ENCODE measurements at places on chromosomes 4 and X. TPM values are rescaled to one million over a fixed set of nuclear protein-coding genes. Genes with fewer than 3 reads are reported as not detected.
A peak's percentile ranks its signal among the peaks of the same experiment; 100 is the strongest.

Gene DNAAF6
- total RNA-seq: not detected

Gene IL2RG
- total RNA-seq: 148 TPM

Gene ETDB
- total RNA-seq: not detected

Gene MAGEC1
- total RNA-seq: not detected

Gene MAB21L2
- not detected for total RNA-seq

Gene DRP2
- total RNA-seq: 0.41 TPM

Gene FABP2
- total RNA-seq: not detected

Gene CHRDL1
- not detected for total RNA-seq

Gene CYP2U1
- 1.8 TPM for total RNA-seq

Gene KLB
- not detected for total RNA-seq

Gene CT83
- not detected for total RNA-seq

DNA sequence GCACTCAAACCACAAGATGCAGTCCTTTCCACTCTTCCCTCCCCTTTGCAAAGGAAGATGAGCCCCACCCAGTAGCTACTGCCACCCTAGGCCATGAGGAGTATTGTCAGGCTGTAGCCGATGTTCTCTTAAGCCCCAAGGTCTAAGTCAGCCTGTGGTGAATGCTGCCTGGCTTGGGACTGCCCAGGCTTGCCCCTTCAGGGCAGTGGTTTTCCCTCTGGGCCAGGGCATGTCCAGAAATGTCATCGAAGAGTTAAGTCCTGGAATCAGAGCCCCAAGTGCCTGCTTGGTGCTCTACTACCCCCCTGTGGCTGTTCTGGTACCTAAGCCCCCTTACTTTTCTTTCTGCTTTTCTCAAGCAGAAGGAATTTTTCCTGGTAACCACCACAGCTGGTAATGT, 11.8 kb upstream of the PGK1 start:
- peak; percentile 24 for DNase-seq

DNA sequence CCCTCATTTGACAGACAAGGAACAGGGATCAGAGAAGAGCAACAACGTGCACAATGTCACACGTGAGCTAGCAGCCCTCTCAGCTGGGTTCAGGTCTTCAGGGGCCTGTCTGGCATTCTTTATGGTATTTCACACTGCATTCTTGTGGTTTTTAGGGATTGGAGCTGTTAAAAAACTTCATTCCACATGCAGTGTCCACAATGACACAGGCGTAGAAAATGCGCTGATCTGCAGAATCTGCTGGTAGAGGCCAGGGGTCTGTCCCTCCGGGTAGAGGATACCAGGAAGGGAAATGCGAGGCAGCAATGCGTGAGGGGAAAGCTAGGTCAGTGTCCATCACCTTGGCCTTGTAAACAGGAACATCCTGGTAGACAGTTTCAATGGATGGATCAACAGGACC, 36.6 kb downstream of the MAP7D3 start:
- no peak for DNase-seq

DNA sequence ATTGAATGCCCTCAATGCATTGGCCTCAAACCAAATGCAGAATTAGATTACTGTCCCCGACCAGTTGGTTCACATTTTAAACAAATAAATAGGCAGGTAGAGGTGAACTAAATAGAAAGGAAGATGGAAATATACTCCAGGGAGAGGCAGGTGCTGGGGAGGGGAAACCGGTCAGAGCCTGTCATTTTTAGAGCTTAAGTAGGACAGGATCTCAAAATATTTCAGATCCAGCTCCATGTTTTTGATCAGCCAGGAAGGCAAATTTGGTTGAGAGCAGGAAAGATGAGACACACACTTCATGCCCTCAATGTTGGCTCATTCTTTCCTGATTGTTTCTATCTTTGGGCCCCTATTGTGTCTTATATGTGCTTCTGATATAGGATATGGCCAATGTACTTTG, 206.7 kb downstream of the SHROOM3 start:
- no peak for DNase-seq

GRCh38 chrX:103729015-103729414, 18.3 kb downstream of the TMEM31 start:
- DNase-seq: no peak

DNA sequence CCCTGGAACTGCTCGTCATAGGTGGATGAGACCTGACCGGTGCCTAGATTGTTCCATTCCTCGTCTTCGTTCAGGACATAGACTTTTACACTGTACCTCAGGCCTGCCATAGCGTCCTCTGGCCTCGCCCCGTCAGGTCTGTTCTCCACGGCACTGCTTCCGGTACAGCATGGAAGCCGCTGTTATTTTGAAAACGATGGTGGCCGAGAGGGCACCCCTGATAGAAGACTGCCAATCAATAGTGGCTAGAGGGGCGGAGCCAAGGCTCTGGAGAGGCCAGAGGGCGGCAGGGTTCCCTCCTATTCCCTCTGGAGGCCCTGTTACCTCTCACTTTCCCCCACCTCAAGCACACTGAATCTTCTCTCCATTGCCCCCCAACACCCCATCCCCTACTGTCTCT, at the start of gene PPP4R3C:
Gene PPP4R3C, minus strand, starts transcription at position 155 of the 400 bp plus-strand sequence. Its CDS starts 45 bp downstream, at position 110.
- DNase-seq: no peak

GRCh38 chrX:55119712-55120111, 30.9 kb downstream of the PAGE2 start:
- no peak for DNase-seq

DNA sequence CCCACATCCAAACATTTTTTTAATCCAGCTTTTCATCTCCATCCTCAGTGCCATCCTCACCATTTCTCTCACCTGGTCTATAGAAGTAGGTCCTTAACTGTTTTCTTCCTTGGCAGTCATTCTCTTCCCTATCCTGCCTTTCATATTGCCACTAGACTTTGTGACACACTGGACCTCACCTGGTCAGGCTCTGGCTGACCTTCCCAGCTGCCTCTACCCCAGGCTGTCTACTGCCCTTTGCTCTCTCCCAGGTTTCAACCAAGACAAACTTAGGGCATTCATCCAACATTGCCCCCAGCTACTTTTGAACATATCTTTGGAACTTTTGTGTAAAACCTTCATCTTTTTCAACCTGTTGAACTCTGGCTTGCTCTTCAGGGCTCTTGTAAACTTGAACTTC, 39.8 kb downstream of the TRAPPC11 start:
- DNase-seq: no peak

DNA sequence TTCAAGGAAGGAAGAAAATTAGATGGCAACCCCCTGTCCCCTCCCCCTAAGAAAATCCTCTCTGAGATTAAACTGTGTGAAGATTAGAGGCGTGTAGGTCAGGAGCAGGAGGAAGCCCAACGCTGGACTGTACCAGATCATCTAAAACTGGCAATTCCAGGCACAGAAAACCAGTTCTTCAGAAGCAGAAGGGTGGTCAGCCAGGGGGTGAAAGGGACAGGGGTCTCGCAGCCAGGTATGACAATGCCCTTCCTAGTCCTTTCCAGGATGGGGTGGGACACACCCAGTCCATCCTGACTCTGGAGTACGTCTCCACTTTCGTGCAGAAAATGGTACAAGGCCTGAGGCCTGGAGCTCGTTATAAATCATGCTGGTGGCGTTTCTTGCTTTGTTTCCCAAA, 3.3 kb upstream of the RHOH start:
- DNase-seq: no peak

DNA sequence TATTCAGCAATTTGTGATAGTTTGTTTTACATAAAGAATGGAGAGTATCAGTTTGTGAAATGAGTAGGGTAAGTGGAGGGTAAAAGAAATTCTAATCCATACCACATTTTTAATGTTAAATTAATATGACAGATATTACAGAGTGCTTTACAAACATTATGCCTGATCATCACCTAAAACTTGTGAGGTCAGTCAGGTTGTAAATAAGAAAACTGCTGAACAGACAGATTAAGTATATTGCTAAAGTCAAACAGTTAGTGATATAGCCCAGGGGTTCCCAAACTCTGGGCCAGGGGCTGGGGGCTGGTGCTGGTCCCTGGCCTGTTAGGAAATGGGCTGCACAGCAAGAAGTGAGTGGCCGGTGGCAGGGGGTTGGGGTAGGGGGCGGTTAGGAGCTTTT, 273.6 kb downstream of the TRAM1L1 start:
- no peak for DNase-seq

GRCh38 chr4:10278071-10278470, 161.5 kb upstream of the WDR1 start:
- no peak for DNase-seq

DNA sequence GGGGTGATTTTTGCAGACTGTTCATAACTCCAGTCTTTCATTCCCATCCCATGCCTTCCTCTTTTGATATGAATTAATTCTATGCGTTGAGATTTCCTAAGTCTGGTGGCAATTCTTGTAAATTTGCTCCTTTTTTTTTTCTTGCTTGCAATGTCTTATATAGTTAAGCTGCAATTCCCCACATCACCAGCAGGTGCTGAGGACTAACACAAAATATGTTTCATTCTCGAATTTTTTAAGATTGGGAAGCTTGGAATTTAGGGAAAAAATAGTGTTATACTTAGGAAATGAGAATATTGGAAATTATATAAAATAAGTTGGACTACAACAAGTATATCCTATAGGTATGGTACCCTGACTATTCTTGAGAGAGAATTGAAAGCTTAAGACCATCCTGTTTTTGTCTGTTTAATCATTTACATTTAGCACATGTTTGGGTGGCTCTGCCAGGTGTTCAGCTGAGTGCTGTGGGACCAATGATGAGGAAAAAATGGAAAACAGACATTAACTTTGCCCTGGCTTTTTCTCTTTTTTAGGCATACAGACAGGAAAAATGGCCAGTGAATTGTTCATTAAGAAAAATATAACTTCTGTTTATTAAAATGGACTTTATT, 30.2 kb downstream of the AFF2 start:
- DNase-seq: peak; percentile 8

DNA sequence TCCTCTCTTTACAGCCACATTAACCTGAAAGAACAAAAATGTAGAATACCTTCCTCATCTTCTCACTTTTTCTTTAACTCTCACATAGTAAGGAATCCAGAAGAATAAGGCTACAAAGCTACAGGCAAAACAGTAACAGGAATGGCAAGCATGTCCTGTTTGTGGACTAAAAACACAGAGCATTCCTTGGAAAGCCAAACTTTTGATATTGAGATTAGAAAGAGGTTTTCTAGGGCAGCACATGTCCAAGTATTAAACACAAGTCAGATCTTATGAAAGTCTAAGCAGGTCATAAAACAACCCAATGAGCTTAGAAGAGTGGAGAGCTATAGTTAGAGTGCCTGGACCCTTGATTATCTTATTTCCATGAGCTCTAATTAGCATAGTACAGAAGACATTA, 58.2 kb upstream of the FAM9C start:
- no peak for DNase-seq

Measured in activated naive CD4-positive, alpha-beta T cell treated with anti-CD3 and anti-CD28 coated beads for 36 hours (primary cell).